ENCODE measurements at places on chromosomes 5 and 9. TPM values are rescaled to one million over a fixed set of nuclear protein-coding genes. Genes with fewer than 3 reads are reported as not detected.

GRCh38 chr5:167557359-167557758 is 734.1 kb upstream of the WWC1 start:
- DNase-seq, result no peak

DAPK1 gene
- under 0.01 TPM for total RNA-seq

DNA sequence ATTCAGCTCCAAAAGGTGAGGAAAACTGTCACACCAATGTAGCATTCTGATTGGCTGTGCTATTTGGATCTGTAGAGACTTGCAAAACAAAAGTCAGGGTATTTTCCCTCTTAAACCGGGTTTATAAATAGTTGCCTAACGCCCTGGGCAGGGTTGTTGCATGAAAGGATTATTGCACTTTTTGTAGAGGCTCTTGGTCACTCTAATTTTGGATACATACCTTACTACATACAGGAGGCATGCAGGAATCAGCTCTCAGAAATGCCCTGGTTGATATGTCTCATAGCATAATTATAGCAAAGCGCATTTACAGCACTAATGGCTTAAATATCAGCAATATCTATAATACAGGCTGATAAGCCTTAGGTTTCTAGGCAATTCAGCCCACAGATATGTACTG is 200.0 kb upstream of the GDNF start:
- no peak for DNase-seq

- DNase-seq, result no peak
Observed at GRCh38 chr9:85428230-85428629, 313.5 kb downstream of the AGTPBP1 start.

ANKRD18B gene
- total RNA-seq, result 13.4 TPM

GRCh38 chr5:164184158-164184557 is 678.7 kb downstream of the MAT2B start:
- no peak for DNase-seq

DNA sequence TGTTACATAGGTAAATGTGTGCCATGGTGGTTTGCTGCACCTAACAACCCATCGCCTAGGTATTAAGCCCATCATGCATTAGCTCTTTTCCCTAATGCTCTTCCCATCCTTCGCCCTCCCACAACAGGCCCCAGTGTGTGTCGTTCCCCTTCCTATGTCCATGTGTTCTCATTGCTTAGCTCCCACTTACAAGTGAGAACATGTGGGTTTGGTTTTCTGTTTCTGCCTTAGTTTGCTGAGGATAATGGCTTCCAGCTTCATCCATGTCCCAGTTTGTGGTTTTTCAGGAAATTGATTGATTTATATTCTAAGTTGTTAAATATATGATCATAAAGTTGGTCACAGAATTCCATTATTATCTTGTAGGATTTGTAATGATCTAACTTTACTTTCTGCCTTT is 85.3 kb upstream of the CAST start:
- no peak for DNase-seq

DNA sequence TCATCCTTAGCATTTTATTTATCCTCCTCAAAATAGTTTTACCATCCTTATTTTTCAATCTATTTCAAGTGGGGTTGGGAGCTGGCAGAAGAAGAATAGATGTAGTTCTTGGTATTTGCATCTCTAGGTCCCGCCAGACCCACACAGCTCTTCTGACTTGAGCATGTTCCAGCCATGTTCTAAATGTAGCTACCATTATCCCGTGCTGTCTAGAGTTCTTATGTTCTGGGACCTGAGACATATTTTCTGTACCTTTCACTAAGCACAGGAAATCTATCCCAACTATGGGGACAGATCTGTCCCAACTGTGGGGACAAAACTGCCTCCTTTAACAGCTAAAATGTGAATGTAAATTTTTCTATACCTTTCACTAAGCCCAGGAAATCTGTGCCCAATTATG is 32.0 kb downstream of the PAM start:
- DNase-seq, result no peak

DNA sequence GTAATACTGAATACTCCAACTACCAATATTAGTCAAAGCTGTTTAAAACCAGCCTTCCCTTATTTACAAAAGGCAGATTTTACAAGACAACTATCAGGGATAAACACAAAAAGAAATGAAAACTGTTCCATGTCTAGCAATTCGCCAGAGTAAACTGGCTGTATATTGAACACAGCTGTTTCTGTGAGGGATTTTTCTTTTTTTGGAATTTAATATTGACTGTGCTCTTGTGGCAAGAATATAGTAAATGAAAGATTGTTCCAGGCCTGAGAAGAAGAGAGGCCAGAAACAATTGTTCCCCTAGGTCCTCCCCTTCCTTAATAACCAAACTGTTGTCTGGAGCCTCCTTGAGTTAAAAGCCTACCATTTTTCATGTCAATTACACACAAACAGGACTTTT is 188.6 kb downstream of the PDE4D start:
- DNase-seq, result no peak

F12 gene
- 0.56 TPM for total RNA-seq

- DNase-seq, result no peak
Observed at GRCh38 chr5:159833088-159833487, 83.2 kb upstream of the ADRA1B start.

RIC1 gene
- 68.6 TPM for total RNA-seq

DNA sequence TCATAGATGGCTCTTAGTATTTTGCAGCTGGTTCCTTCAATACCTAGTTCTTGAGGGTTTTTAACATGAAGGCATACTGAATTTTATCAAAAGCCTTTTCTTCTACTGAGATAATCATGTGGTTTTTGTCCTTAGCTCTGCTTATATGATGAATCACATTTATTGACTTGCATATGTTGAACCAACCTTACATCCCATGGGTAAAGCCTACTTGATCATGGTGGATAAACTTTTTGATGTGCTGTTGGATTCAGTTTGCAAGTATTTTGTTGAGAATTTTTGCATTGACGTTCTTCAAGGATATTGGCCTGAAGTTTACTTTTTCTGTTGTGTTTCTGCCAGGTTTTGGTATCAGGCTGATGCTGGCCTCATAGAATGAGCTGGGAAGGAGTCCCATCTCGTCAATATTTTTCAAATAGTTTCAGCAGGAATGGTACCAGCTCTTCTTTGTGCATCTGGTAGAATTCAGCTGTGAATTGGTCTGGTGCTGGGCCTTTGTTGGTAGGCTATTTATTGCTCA is 49.7 kb downstream of the YIPF5 start:
- no peak for DNase-seq

DNA sequence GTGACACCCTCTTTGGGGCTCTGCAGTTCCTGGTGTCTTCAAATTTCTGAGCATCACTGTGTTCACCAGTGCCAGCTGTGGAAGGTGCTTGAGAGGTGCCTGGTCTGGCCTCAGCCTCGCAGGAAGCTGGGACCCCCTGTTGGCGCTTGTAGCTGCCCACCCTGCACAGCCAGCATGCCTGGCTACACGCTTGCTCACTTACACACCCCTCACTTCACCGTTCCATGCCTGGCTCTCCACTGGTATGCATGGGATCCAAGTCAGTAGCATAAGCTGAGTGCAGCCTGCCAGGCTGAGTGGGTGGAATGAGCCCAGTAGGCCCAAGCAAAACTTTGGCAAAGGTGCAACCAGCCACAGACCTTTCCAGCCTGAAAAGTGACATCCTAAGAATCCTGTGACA is 801.4 kb upstream of the PTPRD start:
- no peak for DNase-seq

DNA sequence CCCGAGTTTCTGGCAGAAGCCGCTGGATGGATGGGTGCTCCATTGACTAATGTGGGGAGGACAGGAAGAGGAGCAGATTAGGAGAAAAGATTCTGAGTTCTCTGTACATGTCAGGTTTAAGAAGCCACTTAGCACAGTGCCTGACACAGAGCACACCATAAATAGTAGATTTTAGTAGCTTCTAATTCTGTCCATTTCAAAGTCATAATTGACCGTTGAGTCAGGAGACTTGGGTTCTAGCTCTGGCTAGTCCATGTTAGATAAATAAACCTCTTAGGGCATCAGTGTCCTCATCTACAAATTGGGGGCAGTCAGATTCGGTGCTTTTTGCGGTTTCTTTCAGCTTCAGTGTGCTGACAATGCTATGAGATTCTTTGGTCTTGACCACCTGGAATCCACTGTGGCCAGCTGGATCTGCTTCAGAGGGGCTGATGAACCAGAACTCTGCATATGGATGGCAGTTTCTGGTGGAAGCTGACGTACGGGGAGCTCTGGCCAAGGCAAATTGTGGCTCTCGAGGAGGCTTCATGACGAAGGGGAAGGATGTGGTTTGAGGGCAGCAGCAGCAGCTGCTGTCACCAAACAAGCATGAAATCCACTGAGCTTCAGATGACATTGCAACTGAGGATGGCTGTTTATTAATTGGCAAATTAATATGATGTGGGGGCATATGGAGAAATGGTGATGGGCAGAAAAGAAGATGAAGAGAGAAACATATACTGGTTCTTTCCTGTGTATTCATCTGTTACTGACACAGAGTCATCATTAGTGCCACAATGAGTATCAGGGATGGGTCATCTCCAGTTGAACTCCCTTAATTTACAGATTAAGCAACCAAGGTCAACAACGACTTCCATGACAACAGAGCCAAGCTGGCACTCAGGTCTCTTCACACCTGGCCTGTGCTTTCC is 134.4 kb downstream of the AOPEP start:
- peak; percentile 89 for DNase-seq

GRCh38 chr5:6950860-6951259 is 237.6 kb downstream of the TENT4A start:
- DNase-seq, result no peak

DNA sequence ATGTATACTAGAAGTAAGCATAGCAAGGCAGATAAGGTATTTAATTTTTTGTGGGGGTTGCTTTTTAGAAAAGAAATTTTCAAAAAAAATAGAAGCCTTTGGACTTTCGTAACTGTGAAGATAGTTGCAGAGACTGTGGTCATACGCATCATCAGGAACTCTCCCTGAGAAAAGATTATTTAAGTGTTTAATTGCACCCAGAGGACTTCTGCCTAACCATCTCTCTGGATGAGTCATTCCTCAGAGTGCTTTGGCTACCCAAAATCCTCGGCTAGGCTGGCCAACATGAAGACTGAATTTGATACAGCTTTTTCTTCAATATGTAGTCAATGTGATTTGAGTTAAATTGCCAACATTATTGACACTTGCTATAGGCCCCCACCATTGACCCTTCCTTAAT is 296.4 kb downstream of the TLR4 start:
- DNase-seq, result no peak

- DNase-seq, result no peak
Observed at GRCh38 chr9:28820741-28821140, 1247.5 kb upstream of the C9orf72 start.

GRCh38 chr9:14846871-14847311 is 63.3 kb downstream of the FREM1 start:
- peak; percentile 17 for DNase-seq

GRCh38 chr5:158394102-158394501 is 535.2 kb upstream of the CLINT1 start:
- no peak for DNase-seq

DNA sequence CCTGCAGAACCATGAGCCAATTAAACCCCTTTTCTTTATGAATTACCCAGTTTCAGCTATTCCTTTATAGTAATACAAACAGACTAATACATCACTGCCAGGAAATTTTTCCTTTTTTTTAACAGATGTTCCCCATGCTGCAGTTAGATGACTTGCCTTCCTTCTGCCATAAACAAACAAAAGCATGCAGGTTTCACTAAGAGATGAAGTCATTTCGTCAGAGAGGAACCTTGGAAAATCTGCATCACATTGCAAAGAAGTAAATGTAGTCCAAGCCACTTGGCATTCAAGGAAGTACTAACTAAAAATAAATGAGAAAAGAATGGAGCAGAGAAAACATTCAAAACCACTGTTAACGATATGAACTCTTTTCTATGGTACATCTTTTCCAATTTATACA is 194.1 kb upstream of the EFNA5 start:
- peak; percentile 76 for DNase-seq

- DNase-seq, result peak; percentile 97
Observed at GRCh38 chr9:801399-802071, 40.0 kb upstream of the DMRT1 start.

DNA sequence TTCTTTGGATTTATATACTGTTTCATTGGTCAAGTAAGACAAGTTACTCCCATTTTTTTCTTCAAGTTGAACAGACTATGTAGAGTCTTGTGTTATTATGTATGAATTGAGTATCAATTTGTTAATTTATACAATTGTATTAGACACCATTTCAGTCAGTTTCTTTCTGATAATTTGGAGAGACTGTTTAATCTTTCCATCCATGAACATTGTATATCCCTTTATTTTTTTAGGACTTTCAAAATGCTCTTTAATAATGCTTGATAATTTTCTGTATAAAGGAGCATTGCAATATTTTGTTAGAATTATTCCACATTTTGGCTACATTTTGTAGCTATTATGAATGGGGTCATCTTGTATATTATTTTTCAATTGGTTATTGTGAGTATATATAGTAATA is 69.1 kb upstream of the PJA2 start:
- no peak for DNase-seq

DNA sequence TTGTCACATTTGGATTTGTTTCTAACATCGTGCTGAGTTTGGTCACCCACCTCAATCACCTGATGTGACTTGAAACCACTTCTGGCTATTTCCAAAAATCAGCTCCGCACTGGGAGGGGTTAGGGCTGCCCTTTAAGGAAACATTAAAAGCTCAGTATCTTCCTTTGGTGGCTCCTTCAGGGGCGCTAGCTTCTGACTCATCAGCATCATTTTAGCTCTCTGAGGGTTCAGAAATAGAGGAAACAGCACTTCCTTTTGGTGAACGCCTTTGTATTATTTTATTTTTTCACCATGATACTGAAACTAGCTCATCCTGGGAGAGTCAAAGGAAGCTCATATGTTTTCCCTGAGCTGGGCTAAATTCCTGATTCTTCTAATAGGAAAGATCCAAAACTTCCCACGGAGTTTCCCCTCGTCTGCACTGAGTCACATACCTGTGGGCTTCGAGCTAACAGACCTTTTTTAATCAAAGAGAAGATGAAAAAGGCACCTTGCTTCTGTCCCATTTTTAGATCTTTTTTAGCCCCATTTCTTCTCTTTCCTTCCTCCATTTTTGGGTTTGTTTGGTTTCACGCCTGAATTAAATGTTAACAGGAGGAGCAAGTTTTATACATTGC is 48.2 kb downstream of the ROPN1L start:
- DNase-seq, result peak; percentile 31

GRCh38 chr9:131715906-131716305 is 24.0 kb downstream of the RAPGEF1 start:
- no peak for DNase-seq

- DNase-seq, result no peak
Observed at GRCh38 chr5:3185488-3185887, 410.1 kb upstream of the IRX1 start.

- no peak for DNase-seq
Observed at GRCh38 chr5:109947667-109948066, 257.9 kb downstream of the MAN2A1 start.

- DNase-seq, result no peak
Observed at GRCh38 chr9:132176338-132176737, 14.5 kb downstream of the NTNG2 start.

- no peak for DNase-seq
Observed at GRCh38 chr9:14838701-14839100, 71.5 kb downstream of the FREM1 start.

ADAMTS2 gene
- 18.3 TPM for total RNA-seq
